Activated CD4-positive, alpha-beta memory T cell treated with anti-CD3 and anti-CD28 coated beads for 36 hours (primary cell): ENCODE measurements at places on chromosomes 5 and 9. TPM values are rescaled to one million over a fixed set of nuclear protein-coding genes. Genes with fewer than 3 reads are reported as not detected.

DENND4C gene
- total RNA-seq, result 20.2 TPM

SLC45A2 gene
- total RNA-seq, result not detected

SLC25A2 gene
- total RNA-seq, result 0.31 TPM

P4HA2 gene
- 6.1 TPM for total RNA-seq

PCDHGB3 gene
- 0.10 TPM for total RNA-seq

TRIM36 gene
- total RNA-seq, result not detected

FAM120AOS gene
- 36.4 TPM for total RNA-seq

ANKRD55 gene
- total RNA-seq, result 2.6 TPM

- H3K4me1 ChIP-seq, result no peaks in the 10 kb centered on the region
- no peaks in the 10 kb centered on the region for H3K36me3 ChIP-seq
- no peak overlapping the region for H3K4me3 ChIP-seq
Measured at GRCh38 chr5:42806004-42806700, 5.5 kb downstream of the SELENOP start.

GRCh38 chr5:95884511-95884910, 62.0 kb upstream of the GLRX start:
- H3K27ac ChIP-seq, result no peak overlapping the region
- H3K27me3 ChIP-seq, result no peaks in the 10 kb centered on the region
- H3K4me3 ChIP-seq, result no peak overlapping the region
- peaks cover 16% of the 10 kb centered on the region for H3K36me3 ChIP-seq

DNA sequence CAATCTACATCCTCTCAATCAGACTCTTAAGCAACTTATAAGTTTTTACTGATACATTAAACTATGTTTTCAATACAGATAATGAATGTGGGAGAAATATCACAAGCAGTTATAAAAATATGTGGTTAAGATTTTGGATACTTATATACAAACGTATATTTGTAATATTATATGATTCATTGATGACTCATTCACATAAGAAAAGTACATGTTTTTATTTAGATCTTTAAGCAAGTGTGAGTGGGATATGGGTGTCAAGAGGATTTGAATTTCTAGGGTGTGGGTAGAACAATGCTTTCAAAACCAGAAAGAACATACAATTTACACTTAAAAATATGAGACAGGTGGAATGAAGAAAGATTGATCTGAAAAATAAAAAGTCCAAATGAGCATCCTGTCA, 36.1 kb upstream of the ISL1 start:
- H3K27me3 ChIP-seq, result no peaks in the 10 kb centered on the region
- H3K27ac ChIP-seq, result no peak overlapping the region
- H3K4me1 ChIP-seq, result no peaks in the 10 kb centered on the region
- no peak for DNase-seq

DNA sequence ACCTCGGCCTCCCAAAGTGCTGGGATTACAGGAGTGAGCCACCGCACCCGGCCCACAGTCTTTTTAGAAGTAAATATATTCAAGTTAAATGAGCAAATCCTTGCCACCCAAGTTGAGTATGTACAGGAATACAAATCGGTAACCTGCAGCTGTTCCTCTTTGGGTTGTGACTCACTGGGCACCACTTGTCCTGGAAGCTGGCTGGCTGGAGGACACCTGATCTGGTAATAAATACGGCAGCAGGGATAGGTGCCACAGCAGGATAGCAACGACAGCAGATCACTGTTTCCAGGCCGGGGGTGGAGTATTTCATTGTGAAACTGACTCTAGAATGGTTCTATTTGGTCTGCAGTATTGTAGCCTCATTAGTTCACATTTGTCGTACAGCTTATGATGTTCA, 35.7 kb upstream of the SLC36A2 start:
- H3K4me1 ChIP-seq, result no peaks in the 10 kb centered on the region
- peaks cover 1% of the 10 kb centered on the region for H3K27me3 ChIP-seq
- H3K4me3 ChIP-seq, result no peak overlapping the region
- H3K36me3 ChIP-seq, result no peaks in the 10 kb centered on the region
- DNase-seq, result no peak

DNA sequence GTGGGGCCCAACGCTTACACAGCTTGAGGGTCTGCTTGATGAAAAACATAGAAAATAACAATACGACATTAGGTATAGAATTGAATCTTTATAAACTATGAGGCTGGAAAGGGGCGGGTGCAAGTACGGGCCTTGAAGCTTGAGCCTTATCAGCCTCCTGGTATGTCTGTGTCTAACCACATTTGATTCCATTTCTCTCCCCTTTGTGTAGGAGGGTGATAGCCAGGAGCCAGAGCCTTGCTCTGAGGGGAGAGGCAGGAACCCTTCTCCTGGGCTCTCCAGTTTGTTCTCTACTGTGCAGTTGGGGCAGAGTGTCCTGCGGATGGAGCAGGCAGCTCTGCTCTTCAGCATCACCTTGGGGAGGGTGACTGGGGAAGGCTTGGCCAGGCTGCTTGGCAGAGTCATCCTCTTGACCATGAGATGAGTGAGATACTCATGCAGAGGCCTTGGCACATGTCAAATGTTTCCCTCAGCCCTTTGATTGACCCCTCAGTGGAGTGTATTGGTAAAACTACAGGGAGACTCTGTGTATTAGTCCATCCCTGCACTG, 153.5 kb downstream of the SEMA6A start:
- no peaks in the 10 kb centered on the region for H3K4me1 ChIP-seq
- no peaks in the 10 kb centered on the region for H3K27me3 ChIP-seq
- no peak overlapping the region for H3K27ac ChIP-seq
- peaks cover 42% of the 10 kb centered on the region for H3K36me3 ChIP-seq
- DNase-seq, result no peak

GRCh38 chr5:5464036-5464715, 41.7 kb downstream of the ICE1 start:
- no peak overlapping the region for H3K4me3 ChIP-seq
- H3K4me1 ChIP-seq, result no peaks in the 10 kb centered on the region
- DNase-seq, result no peak
- no peaks in the 10 kb centered on the region for H3K27me3 ChIP-seq
- peaks cover 69% of the 10 kb centered on the region for H3K36me3 ChIP-seq
- H3K27ac ChIP-seq, result no peak overlapping the region

- H3K4me1 ChIP-seq, result no peaks in the 10 kb centered on the region
- H3K4me3 ChIP-seq, result no peak overlapping the region
- no peak for DNase-seq
- H3K27me3 ChIP-seq, result peaks cover 7% of the 10 kb centered on the region
Measured at GRCh38 chr9:127126971-127127370, 4.5 kb upstream of the ANGPTL2 start.

- H3K27ac ChIP-seq, result peak overlapping the region; percentile 31
- no peaks in the 10 kb centered on the region for H3K27me3 ChIP-seq
- H3K4me1 ChIP-seq, result peaks cover 51% of the 10 kb centered on the region
- no peaks in the 10 kb centered on the region for H3K36me3 ChIP-seq
- DNase-seq, result peak; percentile 72
Measured at GRCh38 chr9:77977210-77977611, 54.4 kb downstream of the GNAQ start.

DNA sequence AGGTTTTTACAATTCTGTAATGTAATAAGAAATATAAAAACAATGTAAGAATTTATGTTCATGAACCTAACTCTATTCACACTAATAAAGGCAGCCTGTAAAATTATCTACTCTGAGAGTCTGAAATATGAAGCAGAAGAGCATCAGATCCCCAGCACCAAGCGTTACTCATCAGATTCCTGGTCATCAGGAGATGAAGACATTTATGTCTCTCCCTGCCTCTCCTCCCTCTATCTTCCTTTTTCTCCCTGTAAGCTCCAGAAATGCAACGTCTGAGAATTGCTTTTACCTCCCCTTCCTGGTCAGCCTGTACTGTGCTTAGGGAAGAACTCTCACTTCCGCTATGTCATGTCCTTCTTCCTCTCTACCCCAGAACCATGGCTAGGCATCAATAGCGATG, 114.4 kb upstream of the SLIT3 start:
- no peak overlapping the region for H3K4me3 ChIP-seq
- H3K27ac ChIP-seq, result no peak overlapping the region
- H3K36me3 ChIP-seq, result no peaks in the 10 kb centered on the region
- H3K4me1 ChIP-seq, result no peaks in the 10 kb centered on the region
- DNase-seq, result no peak

DNA sequence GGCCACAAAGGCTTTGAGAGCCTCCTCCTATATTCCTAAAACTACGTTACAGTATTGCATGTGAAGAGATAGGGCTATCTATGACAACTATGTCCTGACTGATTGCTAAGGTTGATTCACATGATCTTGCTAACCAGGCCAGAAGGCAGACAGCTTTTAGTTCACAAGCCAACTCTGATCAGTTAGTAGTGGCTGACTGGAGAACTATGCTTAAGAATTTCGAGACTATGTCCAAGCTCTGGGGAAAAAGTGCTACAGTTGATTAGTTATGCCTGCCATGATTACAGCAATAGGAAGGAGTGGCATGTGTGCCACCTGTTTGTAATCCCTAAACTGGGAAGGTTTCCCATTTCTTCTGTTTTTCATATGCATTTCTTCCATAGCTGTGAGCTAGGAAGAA, 223.4 kb downstream of the DOCK8 start:
- DNase-seq, result no peak
- no peak overlapping the region for H3K4me3 ChIP-seq
- no peaks in the 10 kb centered on the region for H3K4me1 ChIP-seq
- no peak overlapping the region for H3K27ac ChIP-seq
- no peaks in the 10 kb centered on the region for H3K27me3 ChIP-seq

GRCh38 chr5:92309336-92309991, 926.3 kb upstream of the ARRDC3 start:
- H3K4me1 ChIP-seq, result no peaks in the 10 kb centered on the region
- H3K27ac ChIP-seq, result no peak overlapping the region
- DNase-seq, result no peak
- H3K4me3 ChIP-seq, result no peak overlapping the region
- no peaks in the 10 kb centered on the region for H3K27me3 ChIP-seq

DNA sequence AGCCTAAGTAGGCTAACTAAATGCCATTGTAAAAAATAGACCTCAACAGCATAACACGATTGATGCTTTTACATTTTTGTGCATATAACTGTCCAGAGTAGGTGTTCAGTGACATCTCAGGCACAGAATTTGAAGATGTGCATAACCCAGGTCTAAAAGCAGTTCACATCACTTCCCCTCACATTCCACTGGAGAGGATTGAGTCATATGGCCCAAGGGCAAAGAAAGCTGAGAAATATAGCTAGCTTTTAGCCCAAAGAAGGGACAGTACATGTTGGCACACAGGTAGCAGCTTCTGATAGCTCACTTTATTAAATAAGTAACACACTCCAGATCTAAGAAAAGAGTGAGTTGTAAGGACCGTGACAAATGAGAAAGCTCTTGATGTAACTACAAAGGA, 2259.5 kb upstream of the WWC1 start:
- H3K36me3 ChIP-seq, result no peaks in the 10 kb centered on the region
- no peaks in the 10 kb centered on the region for H3K4me1 ChIP-seq
- DNase-seq, result no peak
- H3K27me3 ChIP-seq, result no peaks in the 10 kb centered on the region
- H3K4me3 ChIP-seq, result no peak overlapping the region

GRCh38 chr9:123375469-123376132, 19.6 kb downstream of the CRB2 start:
- H3K4me1 ChIP-seq, result peaks cover 2% of the 10 kb centered on the region
- no peak for DNase-seq
- no peak overlapping the region for H3K4me3 ChIP-seq
- peaks cover 39% of the 10 kb centered on the region for H3K27me3 ChIP-seq
- no peaks in the 10 kb centered on the region for H3K36me3 ChIP-seq
- no peak overlapping the region for H3K27ac ChIP-seq

- no peak overlapping the region for H3K27ac ChIP-seq
- no peaks in the 10 kb centered on the region for H3K36me3 ChIP-seq
- no peak for DNase-seq
- no peak overlapping the region for H3K4me3 ChIP-seq
- H3K4me1 ChIP-seq, result no peaks in the 10 kb centered on the region
Measured at GRCh38 chr5:53819482-53819881, 259.0 kb downstream of the NDUFS4 start.

- peaks cover 62% of the 10 kb centered on the region for H3K4me1 ChIP-seq
- no peaks in the 10 kb centered on the region for H3K36me3 ChIP-seq
- no peak overlapping the region for H3K27ac ChIP-seq
- DNase-seq, result peak; percentile 57
- no peaks in the 10 kb centered on the region for H3K27me3 ChIP-seq
Measured at GRCh38 chr9:34984049-34984448, 5.5 kb upstream of the DNAJB5 start.

DNA sequence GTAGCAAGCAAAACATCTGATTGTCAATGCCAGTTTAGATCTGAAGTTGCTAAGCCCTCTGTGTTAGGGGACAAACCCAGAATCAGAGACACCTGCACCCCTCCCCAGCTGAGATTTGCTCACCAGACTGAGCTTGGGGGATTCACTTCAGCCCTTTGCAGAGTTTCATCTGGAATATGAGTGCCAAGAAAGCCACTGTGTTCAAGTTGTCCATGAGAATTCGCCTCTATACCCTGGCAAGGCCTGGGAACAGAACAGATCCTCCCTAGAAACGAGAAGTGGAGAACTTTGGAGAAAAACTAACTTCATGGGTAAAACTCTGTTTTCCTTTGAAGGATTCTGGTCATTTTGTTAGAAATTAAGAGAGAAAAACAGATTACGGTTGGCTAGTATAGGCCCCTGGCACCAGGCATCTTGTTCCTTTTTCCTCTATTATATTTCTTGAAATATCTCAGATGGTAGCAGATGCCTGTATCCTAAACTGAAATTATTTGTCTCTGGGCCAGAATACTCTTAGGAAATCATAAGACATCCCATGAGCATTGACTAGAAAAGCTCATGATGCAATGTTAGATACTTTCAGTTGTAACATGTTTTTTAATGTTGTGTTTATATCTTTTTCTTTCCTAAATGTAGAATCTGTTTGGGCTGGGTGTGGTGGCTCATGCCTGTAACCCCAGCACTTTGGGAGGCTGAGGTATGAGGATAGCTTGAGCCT, 64.4 kb downstream of the SNX18 start:
- no peaks in the 10 kb centered on the region for H3K27me3 ChIP-seq
- H3K4me3 ChIP-seq, result no peak overlapping the region
- no peak overlapping the region for H3K27ac ChIP-seq

DNA sequence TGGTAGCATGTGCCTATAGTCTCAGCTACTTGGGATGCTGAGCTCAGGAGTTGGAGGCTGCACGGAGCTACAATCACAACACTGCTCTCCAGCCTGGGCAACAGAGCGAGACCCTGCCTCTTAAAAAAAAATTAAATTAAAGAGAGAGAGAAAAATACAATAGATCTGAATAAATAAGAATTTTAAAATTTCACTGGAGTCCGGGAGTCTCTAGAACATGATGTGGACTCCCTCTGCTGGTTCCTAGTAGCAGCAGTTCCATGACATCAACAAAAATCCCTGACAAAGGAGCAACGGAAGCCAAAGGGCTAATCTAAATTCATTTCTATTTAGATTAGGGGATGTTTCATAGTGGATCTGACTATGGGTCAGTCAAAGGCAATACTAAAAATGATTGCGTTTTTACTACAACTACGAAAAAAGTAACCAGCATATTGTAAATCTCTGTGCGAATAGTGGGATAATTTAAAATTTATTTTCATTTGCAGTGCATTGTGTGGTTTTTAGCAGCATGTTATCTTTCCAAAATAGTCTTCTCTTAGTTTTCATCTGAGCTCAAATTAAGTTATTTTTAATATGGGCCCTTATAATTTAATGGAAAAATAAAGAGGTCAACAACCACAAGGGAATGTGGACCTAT, 6.7 kb downstream of the INIP start:
- H3K4me3 ChIP-seq, result no peak overlapping the region
- no peaks in the 10 kb centered on the region for H3K27me3 ChIP-seq
- no peak for DNase-seq
- peaks cover 16% of the 10 kb centered on the region for H3K36me3 ChIP-seq
- peaks cover 42% of the 10 kb centered on the region for H3K4me1 ChIP-seq
